Bronchial epithelial cell (primary cell): ENCODE measurements at places on chromosomes 7 and 10.
A peak's percentile ranks its signal among the peaks of the same experiment; 100 is the strongest.

GRCh38 chr7:7242899-7243298 is 60.6 kb downstream of the C1GALT1 start:
- no peak for DNase-seq

DNA sequence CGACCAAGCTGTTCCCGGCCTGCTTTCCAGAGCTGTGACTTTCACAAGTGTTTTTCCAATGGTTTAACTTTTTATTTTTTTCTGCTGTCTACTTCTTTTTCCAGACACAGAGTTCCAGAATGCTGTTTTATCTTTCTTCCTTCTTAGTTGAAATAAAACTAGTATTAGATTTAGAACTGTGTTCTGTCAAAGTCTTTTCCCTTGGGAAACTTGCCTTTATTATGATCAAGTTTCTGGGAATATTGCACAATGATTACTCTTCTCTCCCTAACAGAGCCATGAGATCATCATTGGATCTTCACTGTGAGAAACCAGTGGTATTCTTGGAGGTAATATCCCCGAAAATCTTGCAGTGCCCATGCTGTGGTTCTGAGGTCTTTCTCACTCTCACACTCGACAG is 104.9 kb upstream of the KCND2 start:
- DNase-seq = peak; percentile 40

- no peak for DNase-seq
These were observed 131.9 kb downstream of the GRID1 start for GRCh38 chr10:86234541-86235270.

DNA sequence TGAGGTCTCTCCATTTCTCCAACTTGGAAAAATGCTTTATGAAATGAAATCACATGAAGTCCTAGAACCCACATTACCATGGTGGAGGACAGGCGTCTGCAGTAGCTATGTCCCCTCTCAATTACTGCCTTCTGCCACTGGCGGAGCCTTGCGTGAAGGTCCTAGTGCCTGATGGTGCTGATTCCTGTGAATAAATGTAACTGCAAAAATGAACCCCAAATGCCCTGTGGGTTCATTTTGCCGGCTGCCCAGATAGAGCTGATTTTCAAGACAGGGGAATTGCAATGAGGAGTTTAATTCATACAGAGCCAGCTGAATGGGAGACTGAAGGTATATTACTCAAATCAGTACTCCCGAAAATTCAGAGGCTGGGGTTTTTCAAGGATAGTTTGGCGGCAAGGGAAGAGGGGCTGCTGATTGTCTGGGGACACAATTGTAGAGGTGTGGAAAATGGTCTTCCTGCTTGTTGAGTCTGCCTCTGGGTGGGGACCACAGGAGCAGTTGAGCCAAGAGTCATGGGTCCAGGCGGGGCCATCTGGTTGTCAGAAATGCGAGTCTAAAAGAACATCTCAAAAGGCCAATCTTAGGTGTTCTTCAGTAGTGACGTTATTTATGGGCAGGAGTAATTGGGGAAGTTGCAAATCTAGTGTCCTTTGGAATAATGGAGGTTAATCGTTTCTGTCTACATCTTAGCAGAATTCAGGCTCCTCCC is 13.5 kb downstream of the PRF1 start:
- no peak for DNase-seq

DNA sequence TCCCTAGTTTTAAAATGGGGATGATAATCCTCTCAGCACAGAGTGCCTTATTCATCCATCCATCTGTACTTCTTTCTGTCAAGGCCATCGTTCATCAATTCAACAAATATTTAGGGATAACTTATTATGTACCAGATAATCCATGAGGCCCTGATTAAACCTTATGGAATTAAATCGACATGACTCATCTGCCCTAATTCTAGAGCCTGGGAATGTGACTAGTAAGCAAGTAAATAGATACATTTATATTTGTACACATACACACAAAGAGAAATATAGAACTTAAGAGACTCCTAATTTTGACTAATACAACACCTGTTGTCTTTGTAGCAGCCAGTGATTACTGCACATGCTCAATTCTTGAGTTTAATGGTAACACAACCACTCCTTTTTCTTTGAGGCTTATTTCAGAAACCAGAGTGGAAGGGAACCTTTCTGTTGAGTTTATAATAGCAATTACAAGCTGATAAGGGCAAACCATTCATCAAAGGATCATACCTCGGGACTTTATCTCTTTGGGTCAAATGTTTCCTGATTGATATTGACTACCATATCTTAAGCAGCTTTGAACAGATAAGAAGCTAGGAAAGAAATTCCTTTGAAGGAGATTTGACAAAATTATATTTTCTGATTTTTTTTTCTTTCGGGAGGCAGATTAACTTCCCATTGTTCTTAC is 122.7 kb downstream of the ARID5B start:
- peak; percentile 57 for DNase-seq

DNA sequence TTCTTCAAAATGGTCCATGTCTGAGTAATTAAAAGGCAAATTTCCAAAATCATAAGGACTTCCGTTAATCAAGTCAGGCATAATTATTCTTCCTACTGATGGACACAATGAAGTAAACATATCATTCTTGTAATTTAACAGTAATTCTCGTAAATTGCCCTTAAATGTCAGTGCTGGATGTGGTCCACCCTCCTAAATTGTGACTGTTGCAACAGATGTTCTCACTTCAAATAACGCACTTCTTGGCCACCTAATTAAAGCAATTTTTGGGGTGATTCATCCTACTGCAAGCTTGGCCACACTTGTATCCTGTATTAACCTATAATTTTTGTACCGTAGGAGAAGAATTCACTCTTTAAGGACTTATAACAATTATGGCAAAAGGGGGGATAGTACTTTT is 1.9 kb downstream of the COL1A2 start:
- DNase-seq = no peak
